Esophagus muscularis mucosa (tissue), 4 donors: ENCODE measurements at places on chromosomes 13 and 19. TPM values are rescaled to one million over a fixed set of nuclear protein-coding genes. Genes with fewer than 3 reads are reported as not detected.

GRCh38 chr13:42272804-42273175 is 838 bp downstream of the AKAP11 start:
- peaks cover 24% of the 10 kb centered on the region for H3K4me1 ChIP-seq
- no peaks in the 10 kb centered on the region for H3K36me3 ChIP-seq
- H3K4me3 ChIP-seq, result peak overlapping the region; percentile 98
- peak overlapping the region; percentile 90 for H3K27ac ChIP-seq

DNA sequence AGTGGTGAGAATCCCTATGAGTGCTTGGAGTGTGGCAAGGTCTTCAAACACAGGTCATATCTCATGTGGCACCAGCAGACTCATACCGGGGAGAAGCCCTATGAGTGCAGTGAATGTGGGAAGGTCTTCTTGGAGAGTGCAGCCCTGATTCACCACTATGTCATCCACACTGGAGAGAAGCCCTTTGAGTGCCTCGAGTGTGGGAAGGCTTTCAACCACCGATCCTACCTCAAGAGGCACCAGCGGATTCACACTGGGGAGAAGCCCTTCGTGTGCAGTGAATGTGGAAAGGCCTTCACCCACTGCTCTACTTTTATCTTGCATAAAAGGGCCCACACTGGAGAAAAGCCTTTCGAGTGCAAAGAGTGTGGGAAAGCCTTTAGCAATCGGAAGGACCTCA is 18.7 kb upstream of the AURKC start:
- no peaks in the 10 kb centered on the region for H3K27me3 ChIP-seq
- H3K4me1 ChIP-seq, result no peaks in the 10 kb centered on the region
- H3K27ac ChIP-seq, result no peak overlapping the region
- H3K4me3 ChIP-seq, result no peak overlapping the region

- no peaks in the 10 kb centered on the region for H3K36me3 ChIP-seq
- H3K27ac ChIP-seq, result no peak overlapping the region
- H3K4me1 ChIP-seq, result no peaks in the 10 kb centered on the region
- no peaks in the 10 kb centered on the region for H3K27me3 ChIP-seq
- no peak for DNase-seq
- H3K4me3 ChIP-seq, result no peak overlapping the region
These were observed 8.8 kb downstream of the KLK8 start for GRCh38 chr19:50992666-50993035.

DNA sequence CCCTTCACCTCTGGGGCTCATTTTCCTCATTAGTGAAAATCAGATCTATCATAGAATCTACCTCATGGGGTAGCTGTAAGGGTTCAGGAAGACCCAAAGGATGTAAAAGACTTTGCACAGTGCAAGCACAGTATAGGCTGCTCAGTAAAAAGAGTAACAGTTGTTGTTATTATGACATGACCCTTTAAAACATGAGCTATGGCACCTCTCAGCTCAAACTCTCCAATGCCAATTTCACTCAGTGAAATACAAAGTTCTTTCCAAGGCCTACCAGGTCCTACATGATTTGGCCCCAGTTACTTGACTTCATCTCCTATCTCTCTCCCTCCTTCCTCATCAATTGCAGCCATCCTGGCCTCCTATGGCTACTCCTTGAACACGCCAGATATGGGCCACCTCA is 4.9 kb downstream of the SMG9 start:
- DNase-seq, result no peak
- peaks cover 61% of the 10 kb centered on the region for H3K36me3 ChIP-seq
- H3K4me1 ChIP-seq, result peaks cover 26% of the 10 kb centered on the region
- no peak overlapping the region for H3K27ac ChIP-seq
- no peak overlapping the region for H3K4me3 ChIP-seq
- no peaks in the 10 kb centered on the region for H3K27me3 ChIP-seq

DNA sequence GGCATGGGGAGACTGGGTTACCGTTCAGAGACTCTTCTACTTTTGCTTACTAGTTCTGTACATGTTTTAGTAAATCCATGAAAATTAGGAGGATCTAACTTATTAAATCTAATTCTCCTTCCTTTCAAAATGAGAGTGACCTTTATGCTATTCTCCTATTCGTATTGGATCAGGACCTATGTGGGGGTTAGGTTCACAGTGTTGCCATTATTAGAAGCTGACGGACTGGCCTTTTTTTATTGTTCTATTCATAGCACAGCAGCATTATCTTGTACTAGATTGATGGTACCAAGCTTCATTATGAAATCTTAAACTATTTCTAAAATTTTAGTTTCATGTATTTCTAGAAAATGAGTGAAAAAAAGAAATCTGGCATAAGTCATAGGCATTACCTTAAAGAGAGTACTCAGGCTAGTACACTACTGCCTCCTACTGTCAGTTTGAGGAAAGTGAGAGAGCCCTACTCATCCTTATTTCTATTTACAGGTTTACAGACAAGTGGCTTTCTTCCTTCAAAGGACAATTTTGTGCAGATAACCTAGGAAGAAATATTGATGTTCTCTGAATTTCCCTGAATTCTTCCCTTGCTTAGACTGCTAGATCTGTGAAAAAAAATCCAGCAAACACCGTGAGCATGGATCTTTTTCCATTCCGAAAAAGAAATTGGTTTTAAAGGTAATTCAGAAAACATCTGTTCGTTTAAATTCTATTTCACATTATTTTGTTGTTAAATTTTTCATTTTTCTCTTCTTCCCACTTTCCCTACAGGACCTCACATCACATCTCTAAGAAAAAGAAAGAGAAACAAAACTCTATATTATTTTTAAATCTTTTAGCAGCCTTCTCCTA is 485.5 kb downstream of the DIAPH3 start:
- DNase-seq, result no peak
- H3K4me1 ChIP-seq, result peaks cover 11% of the 10 kb centered on the region
- no peak overlapping the region for H3K27ac ChIP-seq
- H3K27me3 ChIP-seq, result no peaks in the 10 kb centered on the region

Gene OR7C1
- total RNA-seq, result not detected

DNA sequence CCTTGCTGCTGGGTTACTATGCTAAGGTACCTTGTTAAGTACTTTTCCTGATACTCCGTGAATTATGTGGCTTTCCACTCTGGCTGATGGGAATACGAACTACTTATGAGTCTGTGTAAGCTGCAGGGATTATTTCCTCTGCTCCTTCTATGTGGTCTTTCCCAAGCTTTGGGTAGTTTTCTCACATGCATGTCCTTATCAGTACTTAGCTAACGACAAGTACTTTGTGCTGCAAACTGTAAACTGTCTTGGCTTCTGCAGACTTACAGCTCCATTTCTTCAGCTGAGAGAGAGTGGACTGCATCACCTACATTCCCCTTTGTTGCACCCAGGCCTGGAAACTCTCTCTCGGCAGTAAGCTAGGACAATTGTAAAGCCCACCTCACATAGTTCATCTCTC is 76.6 kb downstream of the FGF9 start:
- H3K36me3 ChIP-seq, result no peaks in the 10 kb centered on the region
- H3K27ac ChIP-seq, result no peak overlapping the region
- DNase-seq, result no peak

GRCh38 chr13:95553581-95554385 is 1.3 kb downstream of the CLDN10 start:
- peaks cover 15% of the 10 kb centered on the region for H3K27me3 ChIP-seq
- no peak for DNase-seq
- no peak overlapping the region for H3K4me3 ChIP-seq

Gene LGALS14
- total RNA-seq, result not detected

GRCh38 chr13:102441085-102441484 is 39.2 kb upstream of the FGF14 start:
- no peak for DNase-seq
- H3K4me3 ChIP-seq, result no peak overlapping the region
- H3K27me3 ChIP-seq, result no peaks in the 10 kb centered on the region
- no peaks in the 10 kb centered on the region for H3K36me3 ChIP-seq
- peaks cover 5% of the 10 kb centered on the region for H3K4me1 ChIP-seq

- no peaks in the 10 kb centered on the region for H3K36me3 ChIP-seq
- peak overlapping the region; percentile 70 for H3K4me3 ChIP-seq
- DNase-seq, result no peak
- no peaks in the 10 kb centered on the region for H3K27me3 ChIP-seq
These were observed 406 bp upstream of the EID2B start for GRCh38 chr19:39533003-39533512.

- H3K27ac ChIP-seq, result no peak overlapping the region
- H3K27me3 ChIP-seq, result no peaks in the 10 kb centered on the region
- no peak overlapping the region for H3K4me3 ChIP-seq
- H3K36me3 ChIP-seq, result no peaks in the 10 kb centered on the region
- no peaks in the 10 kb centered on the region for H3K4me1 ChIP-seq
These were observed 97.4 kb downstream of the ZDHHC20 start for GRCh38 chr13:21361706-21362105.

Gene AZU1
- 1.3 TPM for total RNA-seq

Gene OR4F17
- total RNA-seq, result not detected

- no peak for DNase-seq
- no peaks in the 10 kb centered on the region for H3K27me3 ChIP-seq
- H3K4me3 ChIP-seq, result peak overlapping the region; percentile 76
- H3K27ac ChIP-seq, result peak overlapping the region; percentile 91
- peaks cover 5% of the 10 kb centered on the region for H3K36me3 ChIP-seq
These were observed 1.6 kb downstream of the MEX3D start for GRCh38 chr19:1566392-1567115.

Gene TMEM255B
- total RNA-seq, result 4.1 TPM

Gene COMP
- total RNA-seq, result 0.78 TPM

DNA sequence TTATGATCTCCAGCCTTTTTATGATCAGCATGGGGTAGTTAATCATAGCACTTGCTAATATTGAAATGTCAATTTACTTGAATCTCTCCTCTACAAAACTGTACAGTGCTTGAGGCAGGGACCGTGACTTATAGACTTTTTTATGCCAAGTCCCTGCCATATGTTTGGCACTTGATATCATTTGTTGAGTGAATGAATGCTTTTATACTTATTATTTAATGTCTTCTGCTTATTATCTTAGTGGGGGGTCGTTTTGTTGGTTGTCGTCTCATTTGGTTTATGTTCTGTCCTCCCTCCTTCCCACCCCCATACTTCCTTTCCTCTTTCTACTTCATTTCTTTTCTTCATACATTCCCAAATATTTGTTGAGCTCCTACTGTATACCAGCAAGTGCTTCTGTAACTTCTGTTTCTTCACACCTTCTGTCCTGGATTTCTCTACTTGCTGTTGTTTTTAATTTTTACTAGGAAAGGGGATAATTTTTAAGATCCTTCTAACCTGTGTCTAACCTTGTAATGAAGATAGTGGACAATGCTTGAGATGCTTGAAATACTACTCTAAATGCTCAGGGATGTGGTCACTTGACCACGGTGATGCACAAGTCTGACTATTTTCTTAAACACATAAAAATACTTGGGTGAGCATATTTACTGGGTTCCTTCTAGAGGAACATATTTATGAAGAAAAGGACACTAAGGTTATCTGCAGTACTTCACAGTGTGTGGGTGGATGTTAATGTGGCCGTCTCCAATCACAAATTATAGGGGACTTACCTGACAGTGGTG is 223.8 kb downstream of the TDRD3 start:
- no peaks in the 10 kb centered on the region for H3K4me1 ChIP-seq
- H3K27ac ChIP-seq, result no peak overlapping the region
- H3K36me3 ChIP-seq, result no peaks in the 10 kb centered on the region
- no peaks in the 10 kb centered on the region for H3K27me3 ChIP-seq
- DNase-seq, result no peak

DNA sequence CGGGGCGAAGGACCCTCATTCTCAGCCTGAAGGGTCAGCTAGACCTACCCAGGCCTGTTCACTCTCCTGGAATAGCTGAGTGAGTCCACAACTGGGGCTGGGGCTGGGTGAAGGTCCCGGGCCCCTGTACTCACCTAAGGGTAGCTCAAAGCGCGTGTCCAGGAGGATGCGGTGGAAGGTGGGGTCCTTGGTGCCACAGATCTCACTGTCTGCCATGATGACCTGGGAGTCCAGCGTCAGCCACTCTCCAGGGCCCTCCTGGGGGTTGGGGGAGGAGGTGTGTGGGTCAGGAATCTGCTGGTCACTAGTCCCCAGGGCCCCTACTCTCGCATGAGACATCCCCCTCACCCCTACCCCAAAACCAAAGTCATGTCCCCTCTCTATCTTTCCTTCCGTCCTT is 18.7 kb downstream of the UNC13A start:
- H3K27me3 ChIP-seq, result peaks cover 41% of the 10 kb centered on the region
- H3K4me3 ChIP-seq, result no peak overlapping the region
- no peaks in the 10 kb centered on the region for H3K4me1 ChIP-seq

- no peak for DNase-seq
- peak overlapping the region; percentile 78 for H3K4me3 ChIP-seq
- H3K36me3 ChIP-seq, result peaks cover 40% of the 10 kb centered on the region
- H3K4me1 ChIP-seq, result peaks cover 27% of the 10 kb centered on the region
- H3K27me3 ChIP-seq, result no peaks in the 10 kb centered on the region
These were observed 630 bp downstream of the PNPLA6 start for GRCh38 chr19:7535998-7536695.

Gene ZNF586
- 16.6 TPM for total RNA-seq

DNA sequence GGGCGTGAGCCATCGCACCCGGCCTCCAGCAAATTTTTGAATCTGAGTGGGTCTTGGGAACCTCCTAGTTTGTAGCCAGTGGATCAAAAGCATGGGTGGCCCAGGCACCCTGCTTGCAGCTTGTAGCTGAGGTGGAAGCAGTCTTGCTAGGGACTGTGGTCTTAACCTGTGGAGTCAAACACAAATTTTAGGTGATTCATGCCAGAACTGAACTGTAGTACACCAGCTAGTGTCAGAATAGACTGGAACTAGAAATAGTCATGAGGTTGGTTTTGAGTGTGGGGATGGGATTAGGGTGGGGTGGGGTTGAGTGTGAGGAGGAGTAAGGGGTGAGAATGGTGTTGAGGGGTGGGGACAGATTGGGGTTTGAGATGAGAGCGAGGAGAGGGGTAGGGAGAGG is 5.8 kb downstream of the LIM2 start:
- no peaks in the 10 kb centered on the region for H3K4me1 ChIP-seq
- H3K36me3 ChIP-seq, result no peaks in the 10 kb centered on the region
- no peak overlapping the region for H3K27ac ChIP-seq
- no peak for DNase-seq

DNA sequence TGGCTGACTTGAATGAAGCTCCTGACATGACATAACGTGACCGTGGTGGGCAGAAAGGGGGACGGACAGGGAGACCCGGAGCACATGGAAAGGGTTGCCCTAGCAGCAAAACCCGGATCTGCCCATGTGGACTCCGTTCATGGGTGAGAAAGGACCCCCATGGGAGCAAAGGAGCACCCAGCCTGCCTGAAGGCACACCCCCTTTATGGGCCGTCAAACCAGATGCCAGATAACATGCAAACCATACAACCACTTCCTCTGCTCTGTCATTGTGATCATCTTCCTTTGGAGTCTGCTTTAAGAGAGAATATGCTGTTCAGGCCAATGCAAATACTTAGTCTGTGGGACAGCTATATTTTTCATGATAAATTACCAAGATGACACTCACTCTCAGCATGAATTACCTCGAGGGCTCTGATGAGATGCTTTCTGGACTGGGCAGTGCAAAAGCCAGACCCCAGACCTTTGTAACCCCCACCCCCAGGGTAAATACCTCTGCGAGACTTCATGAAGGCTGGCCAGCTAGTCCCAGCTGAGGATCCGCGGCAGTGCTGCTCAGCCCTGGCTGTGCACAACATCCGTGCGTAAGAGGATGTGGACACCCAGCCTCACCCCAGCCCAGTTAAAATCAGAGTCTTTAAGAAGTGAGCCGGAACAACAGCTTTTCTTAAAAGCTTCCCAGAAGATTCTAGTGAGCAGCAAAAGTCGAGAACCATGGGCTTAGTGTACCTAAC is 126.6 kb downstream of the USP12 start:
- no peaks in the 10 kb centered on the region for H3K36me3 ChIP-seq
- DNase-seq, result peak; percentile 64
- no peaks in the 10 kb centered on the region for H3K27me3 ChIP-seq
- H3K4me1 ChIP-seq, result peaks cover 20% of the 10 kb centered on the region

GRCh38 chr13:20939662-20940061 is 37.1 kb upstream of the XPO4 start:
- no peaks in the 10 kb centered on the region for H3K36me3 ChIP-seq
- H3K27me3 ChIP-seq, result no peaks in the 10 kb centered on the region
- H3K4me1 ChIP-seq, result peaks cover 14% of the 10 kb centered on the region
- no peak overlapping the region for H3K27ac ChIP-seq
- H3K4me3 ChIP-seq, result no peak overlapping the region
